ENCODE measurements at places on chromosomes 1 and 21.

DNA sequence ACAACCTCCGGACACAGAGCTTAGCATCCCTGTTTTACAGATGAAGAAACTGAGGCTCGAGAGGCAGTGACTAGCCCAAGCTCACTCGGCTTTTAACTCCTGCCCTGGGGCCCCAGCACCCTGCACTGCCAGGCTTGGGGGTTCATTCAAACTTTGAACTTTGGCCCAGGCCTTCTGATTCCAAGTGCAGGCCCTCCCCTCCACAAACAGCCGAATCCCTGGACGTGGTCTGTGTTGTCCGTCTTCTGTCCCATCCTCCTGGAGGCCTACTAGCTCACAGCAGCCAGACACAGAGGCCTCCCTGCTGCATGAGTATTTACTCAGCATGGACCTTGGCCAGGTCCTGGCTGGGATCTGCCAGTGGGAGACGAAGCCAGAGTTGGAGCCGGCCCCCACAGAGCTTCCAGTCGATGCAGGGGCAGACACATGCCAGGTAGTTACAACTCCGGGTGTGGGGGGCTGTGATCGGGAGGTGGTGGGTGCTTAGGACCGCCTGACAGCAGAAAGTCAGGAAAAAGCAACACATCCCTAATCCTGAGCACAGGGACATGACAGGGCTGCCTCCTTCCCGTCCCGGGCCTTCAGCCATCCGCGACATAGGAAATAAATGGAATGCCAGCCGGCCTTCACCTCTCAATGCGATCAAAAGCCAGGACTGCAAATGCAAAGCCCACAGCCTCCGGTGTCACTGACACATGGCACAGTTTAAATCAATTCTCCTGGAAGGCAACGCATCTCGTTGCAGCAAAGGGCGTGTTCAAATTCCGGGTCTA lies 7.4 kb downstream of the IFFO2 start:
- no peak for DNase-seq

- no peak for DNase-seq
These were observed 47.5 kb upstream of the EEIG2 start for GRCh38 chr1:108512239-108513043.

DNA sequence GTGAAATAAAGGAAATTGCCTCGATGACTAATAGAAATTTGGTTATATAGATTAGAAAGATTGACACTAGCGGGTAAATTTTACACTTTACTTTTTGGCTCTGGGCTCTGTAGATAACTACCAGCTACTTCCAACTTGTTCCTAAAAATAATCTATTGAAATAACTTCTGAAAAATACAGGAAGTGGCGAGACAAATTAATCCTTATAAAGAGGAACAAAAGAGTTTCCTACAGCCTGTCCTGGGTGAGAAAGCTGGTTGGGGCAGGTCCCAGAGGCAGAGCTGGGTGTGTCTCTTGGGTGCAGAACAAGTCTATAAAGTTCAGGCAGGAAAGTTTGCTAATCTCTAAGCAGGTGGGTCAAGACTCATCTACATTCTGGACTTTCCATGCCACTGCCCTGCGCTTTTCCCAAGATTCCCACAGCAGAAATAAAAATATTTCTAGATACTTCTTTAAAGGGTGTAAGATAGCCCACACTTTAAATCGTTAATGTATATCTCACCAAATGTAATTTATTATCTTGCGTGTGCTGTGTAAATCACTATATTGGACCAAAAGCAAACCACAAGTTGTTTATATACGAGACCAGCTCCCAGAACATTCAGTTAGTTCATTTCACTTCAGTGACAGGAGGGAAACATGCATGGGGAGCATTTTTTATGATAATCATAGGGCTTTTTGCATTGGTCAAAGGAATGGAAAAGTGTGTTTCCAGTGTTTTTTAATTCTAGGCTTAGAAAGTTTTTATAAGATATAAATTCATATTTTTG lies 70.1 kb upstream of the NRIP1 start:
- no peak for DNase-seq

GRCh38 chr1:240582953-240583352 lies 29.0 kb downstream of the GREM2 start:
- DNase-seq, result no peak

DNA sequence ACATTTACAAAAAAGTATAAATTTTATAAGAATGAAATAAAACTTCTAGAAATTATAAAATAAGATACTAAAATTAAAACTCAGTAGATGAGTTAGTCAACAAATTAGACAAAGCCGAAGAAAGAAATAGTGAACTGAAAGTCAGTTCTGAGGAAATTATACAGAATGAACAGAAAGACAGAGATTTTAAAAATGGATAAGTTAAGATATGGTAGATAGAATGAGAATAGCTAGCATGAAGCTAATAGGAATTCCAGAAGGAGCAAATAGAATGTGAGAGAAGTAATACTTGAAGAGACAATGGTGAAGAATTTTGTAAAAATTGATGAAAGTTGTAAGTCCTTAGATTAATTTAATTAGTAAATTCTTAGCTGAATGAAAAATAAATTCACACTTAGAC lies 430.4 kb upstream of the RUNX1 start:
- no peak for DNase-seq

GRCh38 chr1:91948097-91948496 lies 1.1 kb upstream of the BRDT start:
- no peak for DNase-seq

DNA sequence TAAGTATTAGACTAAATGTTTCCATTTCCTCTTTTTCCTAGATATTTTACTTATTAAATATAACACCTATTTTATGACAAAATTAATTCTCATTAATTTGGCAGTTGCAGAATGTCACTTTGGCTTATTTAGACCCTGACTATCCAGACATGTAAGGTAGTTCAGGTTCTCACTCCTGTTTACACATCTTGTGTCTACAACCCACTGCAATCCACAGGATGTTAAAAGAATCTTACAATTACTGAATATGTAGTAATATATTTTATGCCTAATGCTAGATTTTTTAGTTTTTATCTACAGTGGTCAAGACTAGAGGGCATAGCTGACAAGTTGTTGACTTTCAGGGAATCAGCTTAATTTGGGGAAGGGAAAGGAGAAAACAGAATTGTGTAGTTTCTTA lies 346.7 kb downstream of the USP25 start:
- no peak for DNase-seq

DNA sequence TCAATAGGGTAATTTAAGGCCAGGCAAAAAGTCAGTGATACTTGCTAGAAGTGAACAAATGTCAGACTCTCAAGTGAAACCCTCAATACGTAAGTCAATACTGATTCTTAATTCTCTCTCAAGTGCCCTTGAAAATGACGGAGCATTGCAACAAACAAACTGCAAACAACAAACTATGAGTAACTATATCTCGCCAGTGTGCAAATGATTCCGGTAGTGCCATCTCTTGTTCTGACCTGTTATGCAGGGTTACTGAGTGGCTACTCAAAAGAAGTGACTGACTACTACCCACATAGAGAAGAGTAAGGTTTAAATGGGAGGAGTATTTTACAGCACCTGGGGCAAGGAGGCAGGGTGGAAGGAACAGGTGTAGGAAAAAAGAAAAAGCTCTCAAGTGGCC lies 1.6 kb downstream of the SLC19A2 start:
- DNase-seq, result no peak
